Spleen (tissue), 13 donors: ENCODE measurements at places on chromosomes 2 and 18. TPM values are rescaled to one million over a fixed set of nuclear protein-coding genes. Genes with fewer than 3 reads are reported as not detected.

GRCh38 chr2:237682151-237682550, 54.8 kb downstream of the LRRFIP1 start:
- H3K36me3 ChIP-seq: no peaks in the 10 kb centered on the region
- H3K27me3 ChIP-seq: no peaks in the 10 kb centered on the region
- peaks cover 40% of the 10 kb centered on the region for H3K4me1 ChIP-seq
- DNase-seq: no peak
- H3K4me3 ChIP-seq: no peak overlapping the region
- no peak overlapping the region for H3K27ac ChIP-seq

DNA sequence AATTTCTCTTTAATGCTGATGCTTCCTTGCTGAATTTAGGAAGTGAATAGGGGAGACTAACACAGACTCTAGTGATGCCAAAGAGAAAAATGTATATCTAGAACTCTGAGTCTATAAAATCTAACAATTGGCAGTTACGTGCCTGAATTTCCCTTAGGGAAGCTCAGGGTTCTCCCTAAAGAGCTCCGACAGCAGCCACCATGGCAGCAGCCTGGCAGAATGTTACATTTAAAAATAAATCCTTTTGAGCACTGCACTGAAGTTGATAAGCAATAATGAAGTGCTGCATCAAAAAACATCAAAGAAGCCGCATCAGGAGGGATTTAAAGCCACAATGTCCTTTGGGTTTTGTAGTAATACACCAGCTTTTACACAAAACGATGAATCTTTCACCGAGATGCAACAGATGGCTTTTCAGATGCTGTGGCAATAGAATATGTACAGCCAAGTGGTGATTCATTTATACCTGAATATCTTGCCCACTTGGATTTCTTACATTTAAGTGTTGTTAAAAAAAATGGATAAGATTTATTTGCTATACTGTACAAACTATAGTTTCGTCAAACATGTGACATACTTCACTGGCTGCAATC, 291.2 kb upstream of the SESTD1 start:
- no peak for DNase-seq
- no peaks in the 10 kb centered on the region for H3K27me3 ChIP-seq
- H3K36me3 ChIP-seq: no peaks in the 10 kb centered on the region
- H3K27ac ChIP-seq: no peak overlapping the region
- no peaks in the 10 kb centered on the region for H3K4me1 ChIP-seq

DNA sequence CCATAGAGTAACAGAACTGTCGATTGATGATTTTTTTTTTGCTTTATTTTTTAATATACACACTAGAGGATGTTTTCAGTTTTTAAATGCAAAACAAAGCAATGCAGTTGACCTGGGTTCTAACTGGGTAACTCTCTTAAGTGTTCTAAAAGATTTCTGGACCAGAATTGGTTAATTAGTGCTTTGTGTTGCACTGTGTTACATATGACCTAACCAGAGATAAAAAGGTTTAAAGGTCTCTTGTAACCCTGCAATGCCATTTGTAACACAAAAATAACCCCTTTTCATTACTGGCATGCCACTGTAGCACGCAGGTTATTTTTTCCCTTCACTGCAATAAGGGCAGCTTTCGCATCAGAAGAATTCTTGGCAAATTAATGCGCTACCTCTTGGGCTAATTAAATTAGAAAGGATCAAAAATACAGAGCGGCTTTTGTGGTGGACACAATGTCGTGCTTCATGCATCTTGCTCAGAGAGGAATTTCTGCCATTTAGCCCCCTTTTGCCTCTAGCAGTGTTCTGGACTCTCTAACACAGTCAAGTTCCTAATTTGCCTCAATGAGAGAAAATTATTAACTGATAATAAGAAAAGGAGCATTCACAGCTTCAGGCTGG, 250.8 kb upstream of the ZEB2 start:
- H3K27me3 ChIP-seq: no peaks in the 10 kb centered on the region
- no peaks in the 10 kb centered on the region for H3K4me1 ChIP-seq
- no peaks in the 10 kb centered on the region for H3K36me3 ChIP-seq
- no peak for DNase-seq
- no peak overlapping the region for H3K27ac ChIP-seq
- no peak overlapping the region for H3K4me3 ChIP-seq

DNA sequence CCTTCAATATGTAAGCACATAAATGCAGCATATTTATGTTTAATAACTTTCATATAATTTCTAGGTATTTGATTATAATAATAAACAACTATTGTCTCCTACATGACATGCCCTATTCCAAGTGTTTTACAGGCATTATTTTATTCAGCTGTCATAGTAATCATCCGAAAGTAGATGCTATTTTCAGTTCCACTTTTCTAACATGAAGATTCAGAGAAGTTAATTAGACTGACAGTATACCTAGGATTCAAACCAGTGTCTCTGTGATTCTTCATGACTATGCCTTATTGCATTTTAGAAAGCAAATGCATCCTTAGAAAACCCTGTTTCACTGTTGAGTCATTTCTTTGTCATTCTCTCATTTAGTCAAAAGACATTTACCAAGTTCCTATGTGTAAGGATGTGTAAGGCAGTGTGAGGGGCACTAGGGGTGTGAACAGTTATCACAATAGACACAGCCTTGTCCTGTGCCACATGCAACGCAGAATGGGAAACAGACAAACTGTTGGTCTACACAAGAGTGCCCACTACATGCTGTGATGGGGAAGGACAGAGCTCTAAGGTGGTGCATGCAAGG, 79.8 kb downstream of the DTNA start:
- no peak overlapping the region for H3K4me3 ChIP-seq
- H3K36me3 ChIP-seq: no peaks in the 10 kb centered on the region
- H3K27me3 ChIP-seq: no peaks in the 10 kb centered on the region
- no peak overlapping the region for H3K27ac ChIP-seq

DNA sequence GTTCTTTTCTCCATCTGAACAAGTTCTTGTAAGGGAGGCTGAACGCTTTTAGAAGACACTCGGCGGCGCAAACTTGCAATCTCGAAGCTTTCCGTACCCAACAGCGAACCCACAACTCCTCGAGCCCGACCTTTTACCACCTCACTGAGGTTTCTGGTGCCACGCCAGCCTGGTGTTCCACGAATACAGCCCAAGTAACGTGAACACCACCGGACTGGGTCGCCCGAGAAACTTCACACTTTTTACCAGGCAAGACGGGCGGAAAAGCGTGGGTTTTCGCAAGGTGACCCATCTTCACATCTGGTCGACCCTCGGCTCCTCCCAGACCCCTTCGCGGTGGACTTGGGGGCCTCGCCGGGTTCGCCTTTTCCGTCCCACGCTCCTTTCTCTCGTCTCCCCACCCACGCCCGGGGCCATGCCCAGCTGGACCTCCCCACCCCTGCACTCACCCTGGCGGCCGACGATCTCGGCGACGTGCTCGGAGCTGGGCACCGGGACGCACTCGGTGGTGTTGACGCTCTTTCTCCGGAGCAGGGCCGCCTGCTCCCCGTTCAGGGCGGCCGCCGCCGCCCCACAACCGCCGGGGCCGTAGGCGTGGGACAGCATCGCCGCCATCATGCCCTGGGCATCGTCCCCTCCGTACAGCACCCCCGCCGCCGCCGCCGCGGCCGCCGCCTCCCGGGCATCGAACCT, 1.2 kb downstream of the MEX3C start:
- peak overlapping the region; percentile 97 for H3K27ac ChIP-seq
- H3K4me1 ChIP-seq: peaks cover 38% of the 10 kb centered on the region
- H3K27me3 ChIP-seq: no peaks in the 10 kb centered on the region
- H3K36me3 ChIP-seq: no peaks in the 10 kb centered on the region
- H3K4me3 ChIP-seq: peak overlapping the region; percentile 79

DNA sequence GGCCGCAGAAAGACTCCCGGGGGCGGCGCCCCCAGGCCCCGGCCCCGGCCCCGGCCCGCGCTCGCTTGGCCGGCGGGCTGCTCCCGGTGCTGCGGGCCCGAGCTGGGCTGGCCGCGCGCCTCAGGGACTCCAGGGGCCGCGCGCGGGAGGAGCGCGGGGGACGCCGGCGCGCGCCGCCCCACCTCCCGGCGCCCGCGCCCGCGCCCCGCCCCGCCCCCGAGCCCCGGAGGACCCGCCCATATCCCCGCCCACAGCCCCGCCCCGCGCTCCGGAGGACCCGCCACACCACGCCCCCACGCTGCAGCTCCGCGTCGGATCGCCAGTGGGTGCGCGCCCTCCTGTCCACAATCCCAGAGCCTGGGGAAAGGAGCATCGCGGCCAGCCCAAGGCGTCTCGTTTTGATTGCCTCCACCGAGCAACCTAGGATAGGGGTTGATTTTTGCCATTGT, at the start of gene PARD6G:
TSS of gene PARD6G (minus strand) at position 122 of the 449 bp plus-strand sequence. CDS start 166 bp downstream, outside the sequence.
- H3K4me1 ChIP-seq: peaks cover 19% of the 10 kb centered on the region
- DNase-seq: peak; percentile 86
- no peaks in the 10 kb centered on the region for H3K36me3 ChIP-seq
- peak within 1 kb of the TSS; percentile 63 for H3K4me3 ChIP-seq

DNA sequence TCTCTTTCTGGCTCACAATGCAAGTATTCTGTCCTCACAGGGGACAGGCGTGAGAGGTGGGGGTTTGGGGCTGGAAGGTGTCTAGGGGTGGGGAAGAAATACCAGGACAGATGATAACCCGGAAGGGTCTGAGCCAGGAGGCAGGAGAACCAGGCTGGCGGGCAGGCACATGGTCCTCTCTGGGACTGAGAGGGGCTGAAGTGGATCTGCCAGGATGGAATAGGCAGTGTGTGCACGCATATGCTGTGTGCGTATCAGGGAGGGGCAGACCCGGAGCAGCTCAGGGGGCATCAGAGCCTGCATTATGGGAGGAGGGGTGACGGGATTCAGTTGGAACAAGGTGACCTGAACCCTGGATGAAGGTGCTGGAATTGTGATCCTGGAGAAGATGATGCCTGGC, 157.3 kb downstream of the DYSF start:
- no peaks in the 10 kb centered on the region for H3K36me3 ChIP-seq
- no peak for DNase-seq
- H3K4me3 ChIP-seq: no peak overlapping the region
- no peak overlapping the region for H3K27ac ChIP-seq

GRCh38 chr2:6237039-6237660, 545.0 kb downstream of the SOX11 start:
- no peaks in the 10 kb centered on the region for H3K36me3 ChIP-seq
- no peak overlapping the region for H3K4me3 ChIP-seq
- DNase-seq: no peak
- H3K4me1 ChIP-seq: no peaks in the 10 kb centered on the region

DNA sequence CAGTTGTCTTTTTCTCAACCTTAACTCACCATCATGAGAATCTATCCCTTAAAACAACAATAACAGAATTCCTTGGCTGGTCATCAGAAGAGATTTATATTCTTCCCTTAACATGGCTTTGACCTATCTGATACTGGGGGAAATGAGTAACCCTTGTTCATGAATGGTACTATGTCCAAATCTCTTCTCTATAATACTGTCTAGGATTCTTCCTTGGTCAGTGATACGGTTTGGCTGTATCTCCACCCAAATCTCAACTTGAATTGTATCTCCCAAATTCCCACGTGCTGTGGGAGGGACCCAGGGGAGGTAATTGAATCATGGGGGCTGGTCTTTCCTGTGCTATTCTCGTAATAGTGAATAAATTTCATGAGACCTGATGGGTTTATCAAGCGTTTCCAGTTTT, 282.0 kb upstream of the SIX2 start:
- no peak for DNase-seq
- no peaks in the 10 kb centered on the region for H3K4me1 ChIP-seq
- H3K27ac ChIP-seq: no peak overlapping the region
- no peak overlapping the region for H3K4me3 ChIP-seq
- H3K36me3 ChIP-seq: no peaks in the 10 kb centered on the region

- H3K36me3 ChIP-seq: peaks cover 100% of the 10 kb centered on the region
- peaks cover 11% of the 10 kb centered on the region for H3K4me1 ChIP-seq
- no peak overlapping the region for H3K4me3 ChIP-seq
- H3K27ac ChIP-seq: no peak overlapping the region
- H3K27me3 ChIP-seq: no peaks in the 10 kb centered on the region
- DNase-seq: no peak
Measured at GRCh38 chr2:54628418-54628817, 95.0 kb upstream of the EML6 start.

DNA sequence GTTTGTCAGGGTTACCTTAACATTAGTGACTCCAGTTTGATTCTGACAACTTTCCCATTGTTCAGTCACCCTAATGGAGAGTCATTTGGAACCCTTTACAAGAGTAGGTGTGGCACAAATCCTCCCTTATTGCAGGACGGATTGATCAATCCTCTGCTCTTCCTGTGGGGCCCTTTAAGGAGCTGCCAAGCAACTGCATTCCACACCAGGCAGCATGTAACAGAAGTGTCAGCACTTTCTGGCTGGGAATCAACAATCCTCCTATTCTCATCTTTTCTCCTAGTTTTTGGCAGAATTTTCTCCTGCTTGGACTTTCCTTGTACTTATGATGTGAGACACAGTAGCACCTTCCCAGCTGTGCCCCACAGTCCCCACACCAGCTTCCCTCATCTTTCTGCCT, 177.8 kb downstream of the ST6GAL2 start:
- H3K4me3 ChIP-seq: no peak overlapping the region
- no peak overlapping the region for H3K27ac ChIP-seq
- no peaks in the 10 kb centered on the region for H3K36me3 ChIP-seq

DNA sequence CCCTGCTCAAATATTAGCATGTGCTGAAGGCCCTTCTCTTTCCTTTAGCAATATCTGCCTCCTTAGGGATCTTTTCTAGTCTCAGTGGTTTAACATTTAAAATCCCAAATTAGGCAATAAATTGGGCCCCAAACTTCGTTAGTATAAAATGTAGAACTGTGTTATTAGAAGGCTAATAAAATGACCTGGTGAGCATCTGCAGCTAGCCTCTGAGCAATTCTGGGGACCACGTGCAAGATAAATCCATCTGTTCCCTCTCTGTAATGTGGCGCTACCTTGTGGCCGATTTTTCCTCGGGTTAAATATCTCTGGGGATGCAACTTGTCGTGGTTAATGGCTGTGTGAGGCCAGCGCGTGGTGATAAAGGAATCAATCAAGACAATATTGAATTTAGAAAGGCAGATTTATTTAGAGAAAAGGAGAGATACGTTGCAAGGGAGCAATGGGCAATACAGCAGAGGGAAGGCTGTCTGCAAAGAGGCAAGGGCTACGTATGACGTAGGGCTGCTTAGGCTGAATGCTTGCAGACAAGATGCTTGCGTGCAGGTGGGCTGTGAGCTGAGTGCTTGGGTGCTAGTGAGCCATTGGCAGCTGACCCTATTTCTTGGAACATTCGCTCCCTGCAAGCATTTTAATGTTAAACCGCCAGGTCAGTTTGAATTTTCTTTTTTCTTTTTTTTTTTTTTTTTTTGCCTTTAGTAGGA, 18.5 kb upstream of the IL36G start:
- H3K4me1 ChIP-seq: no peaks in the 10 kb centered on the region
- no peak for DNase-seq

GRCh38 chr2:175478096-175478768, 296.7 kb upstream of the ATP5MC3 start:
- H3K36me3 ChIP-seq: no peaks in the 10 kb centered on the region
- H3K4me3 ChIP-seq: no peak overlapping the region
- no peaks in the 10 kb centered on the region for H3K27me3 ChIP-seq
- no peak for DNase-seq
- no peaks in the 10 kb centered on the region for H3K4me1 ChIP-seq

PARD6G gene
- total RNA-seq: 6.8 TPM

SLC38A11 gene
- 5.8 TPM for total RNA-seq

CASP10 gene
- 61.0 TPM for total RNA-seq

GPR35 gene
- total RNA-seq: 21.3 TPM

RUFY4 gene
- total RNA-seq: 2.0 TPM

MALL gene
- 6.2 TPM for total RNA-seq
